Gastrocnemius medialis (tissue), 4 donors: ENCODE measurements at places on chromosomes 5 and 9. TPM values are rescaled to one million over a fixed set of nuclear protein-coding genes. Genes with fewer than 3 reads are reported as not detected.

The C5orf58 gene
- total RNA-seq, result not detected

The LECT2 gene
- total RNA-seq, result not detected

The SLC12A7 gene
- total RNA-seq, result 5.3 TPM

DNA sequence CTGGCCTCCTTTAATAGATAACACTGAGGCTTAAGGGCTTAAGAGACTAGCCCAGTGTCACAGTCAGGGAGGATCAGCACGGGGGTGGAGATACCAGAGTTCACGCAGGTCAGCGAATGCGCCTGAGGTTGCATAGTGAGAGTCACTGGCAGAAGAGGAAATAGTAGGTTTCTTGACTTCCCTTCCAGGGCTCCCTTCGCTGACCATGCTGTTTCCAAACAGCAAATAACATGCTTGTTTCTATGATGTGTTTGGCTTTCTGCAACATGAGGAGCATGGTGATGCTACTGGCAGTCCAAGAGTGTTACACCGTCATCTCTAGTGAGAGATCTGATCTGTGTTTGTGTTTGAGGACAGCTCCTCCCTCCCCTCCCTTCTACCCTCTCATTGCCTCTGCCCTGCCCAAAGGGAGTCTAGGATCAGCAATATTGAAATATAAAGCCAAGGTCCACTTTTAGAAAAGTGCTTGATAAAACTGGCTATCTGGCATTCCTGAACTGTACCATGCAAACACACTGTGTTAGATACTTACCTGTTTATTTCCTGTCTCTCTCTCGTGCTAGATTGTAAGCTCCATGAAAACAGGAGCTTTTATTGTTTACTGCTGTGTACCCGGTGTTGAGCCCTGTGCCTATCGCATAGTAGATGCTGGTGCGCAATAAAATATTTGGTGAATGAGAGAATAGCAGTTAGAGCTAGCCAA lies 12.3 kb downstream of the TLE4 start:
- peak; percentile 61 for DNase-seq
- H3K27ac ChIP-seq, result peak overlapping the region; percentile 79
- H3K4me3 ChIP-seq, result peak overlapping the region; percentile 31
- H3K36me3 ChIP-seq, result no peaks in the 10 kb centered on the region
- H3K27me3 ChIP-seq, result no peaks in the 10 kb centered on the region

- H3K36me3 ChIP-seq, result no peaks in the 10 kb centered on the region
- no peak overlapping the region for H3K4me3 ChIP-seq
- no peaks in the 10 kb centered on the region for H3K27me3 ChIP-seq
- no peak overlapping the region for H3K27ac ChIP-seq
Observed at GRCh38 chr9:68683433-68683832, 21.6 kb upstream of the PIP5K1B start.

DNA sequence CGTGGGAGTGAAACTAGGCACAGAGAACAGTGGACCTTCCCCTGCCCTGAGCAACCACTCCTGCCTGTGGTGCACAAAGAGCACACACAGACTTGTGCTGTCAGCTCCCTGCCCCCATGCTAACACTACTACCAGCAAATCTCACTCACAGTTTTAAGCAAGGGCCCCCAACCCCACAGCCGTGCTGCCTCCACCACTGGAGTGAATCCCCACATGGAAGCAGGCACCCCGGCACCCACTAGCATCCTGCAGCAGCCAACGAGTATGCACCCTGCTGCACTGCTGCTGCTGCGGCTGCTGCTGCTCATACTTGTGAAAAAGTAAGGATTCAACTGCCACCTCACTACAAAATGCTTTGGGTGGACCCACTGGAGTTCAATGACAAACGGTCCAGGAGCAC lies 435.5 kb downstream of the SLCO4C1 start:
- H3K27me3 ChIP-seq, result no peaks in the 10 kb centered on the region
- H3K27ac ChIP-seq, result no peak overlapping the region
- DNase-seq, result no peak
- no peak overlapping the region for H3K4me3 ChIP-seq

DNA sequence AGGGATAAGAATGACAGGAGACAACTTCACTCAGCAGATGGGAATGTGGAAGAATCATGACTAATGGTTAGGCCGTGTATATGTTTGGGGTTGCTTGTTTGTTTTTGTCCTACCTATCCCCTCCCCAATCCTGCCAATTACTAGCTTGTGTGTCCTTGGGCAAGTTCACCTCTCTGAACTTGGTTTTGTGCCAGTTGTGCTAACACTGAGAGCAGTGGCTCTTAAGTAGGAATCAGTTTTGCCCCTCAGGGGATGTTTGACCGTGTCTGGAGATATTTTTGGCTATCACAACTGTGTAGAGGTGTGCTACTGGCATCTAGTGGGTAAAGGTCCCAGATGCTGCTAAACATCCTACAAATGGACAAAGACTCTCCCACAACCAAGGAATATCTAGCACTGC lies 287.0 kb downstream of the DMRT2 start:
- H3K27ac ChIP-seq, result no peak overlapping the region
- H3K36me3 ChIP-seq, result no peaks in the 10 kb centered on the region
- no peaks in the 10 kb centered on the region for H3K27me3 ChIP-seq

GRCh38 chr9:126420643-126421564 lies 94.3 kb downstream of the MVB12B start:
- no peak for DNase-seq
- H3K27ac ChIP-seq, result peak overlapping the region; percentile 63
- no peaks in the 10 kb centered on the region for H3K36me3 ChIP-seq
- H3K4me3 ChIP-seq, result no peak overlapping the region

- H3K4me1 ChIP-seq, result no peaks in the 10 kb centered on the region
- no peak overlapping the region for H3K4me3 ChIP-seq
- H3K27ac ChIP-seq, result no peak overlapping the region
- no peaks in the 10 kb centered on the region for H3K36me3 ChIP-seq
Observed at GRCh38 chr5:51172903-51173626, 210.2 kb upstream of the ISL1 start.

- H3K27ac ChIP-seq, result peak overlapping the region; percentile 39
- H3K36me3 ChIP-seq, result no peaks in the 10 kb centered on the region
- no peak for DNase-seq
- H3K4me3 ChIP-seq, result no peak overlapping the region
- no peaks in the 10 kb centered on the region for H3K27me3 ChIP-seq
Observed at GRCh38 chr9:77605449-77606220, 42.5 kb downstream of the GNA14 start.

GRCh38 chr9:4588721-4589120 lies 73.4 kb upstream of the PLPP6 start:
- no peak for DNase-seq
- no peaks in the 10 kb centered on the region for H3K36me3 ChIP-seq
- no peaks in the 10 kb centered on the region for H3K27me3 ChIP-seq
- H3K4me3 ChIP-seq, result no peak overlapping the region
- no peak overlapping the region for H3K27ac ChIP-seq

DNA sequence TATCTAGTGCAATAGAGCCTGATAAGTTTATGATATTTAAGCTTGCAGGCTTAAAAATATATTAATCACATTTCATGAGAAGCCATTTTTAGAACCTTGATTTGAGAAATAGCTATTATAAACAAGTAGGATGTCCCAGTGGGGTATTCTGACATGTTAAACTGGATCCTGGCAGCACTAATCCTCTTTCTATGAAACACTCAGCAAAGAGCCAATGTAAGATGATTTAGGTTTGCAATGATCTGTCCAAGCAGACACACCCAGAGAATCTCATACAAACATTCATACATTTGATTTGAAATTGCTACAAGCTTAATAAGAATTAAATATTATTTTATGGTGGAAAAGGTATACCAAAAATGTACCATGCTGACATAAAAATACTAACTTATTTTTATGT lies 86.5 kb downstream of the ERP44 start:
- no peaks in the 10 kb centered on the region for H3K4me1 ChIP-seq
- no peaks in the 10 kb centered on the region for H3K27me3 ChIP-seq
- DNase-seq, result no peak
- no peak overlapping the region for H3K27ac ChIP-seq
- peaks cover 3% of the 10 kb centered on the region for H3K36me3 ChIP-seq
- H3K4me3 ChIP-seq, result no peak overlapping the region
